H1 (cell line): ENCODE measurements at places on chromosomes 3 and 15. TPM values are rescaled to one million over a fixed set of nuclear protein-coding genes. Genes with fewer than 3 reads are reported as not detected.

GRCh38 chr15:79930516-79930915, 33.7 kb upstream of the MTHFS start:
- no peak for DNase-seq
- no peak overlapping the region for H3K27ac ChIP-seq
- no peaks in the 10 kb centered on the region for H3K27me3 ChIP-seq
- H3K4me1 ChIP-seq: no peaks in the 10 kb centered on the region

DNA sequence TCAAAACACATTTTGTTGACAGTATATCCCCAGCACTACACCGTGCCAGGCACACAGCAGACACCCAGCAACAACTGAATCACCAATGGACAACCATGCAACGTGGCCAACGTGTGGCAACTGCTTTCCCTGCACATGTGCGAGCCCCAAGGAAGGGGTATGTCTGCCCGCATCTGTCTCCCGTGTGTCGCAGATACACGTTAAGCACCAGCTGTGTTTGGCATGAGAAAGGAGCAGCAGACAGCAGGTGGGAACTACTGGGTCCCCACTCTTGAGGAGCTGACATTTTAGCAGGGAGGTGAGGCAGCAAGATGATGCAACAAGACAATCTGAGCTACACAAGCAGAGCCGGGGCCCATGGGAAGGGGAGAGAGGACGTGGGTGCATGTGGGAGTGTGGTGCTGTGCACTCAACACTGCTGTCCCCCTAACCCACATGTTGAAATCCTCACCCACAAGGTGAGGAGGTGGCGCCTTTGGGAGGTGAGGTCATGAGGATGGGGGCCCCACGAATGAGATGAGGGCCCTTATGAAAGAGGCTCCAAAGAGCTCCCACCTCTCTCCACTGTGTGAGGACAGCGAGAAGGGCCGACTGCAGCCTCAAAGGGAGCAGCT, 56.2 kb downstream of the ROPN1B start:
- H3K4me1 ChIP-seq: no peaks in the 10 kb centered on the region
- no peaks in the 10 kb centered on the region for H3K36me3 ChIP-seq
- no peaks in the 10 kb centered on the region for H3K27me3 ChIP-seq
- no peak overlapping the region for H3K4me3 ChIP-seq
- DNase-seq: no peak
- H3K27ac ChIP-seq: no peak overlapping the region

DNA sequence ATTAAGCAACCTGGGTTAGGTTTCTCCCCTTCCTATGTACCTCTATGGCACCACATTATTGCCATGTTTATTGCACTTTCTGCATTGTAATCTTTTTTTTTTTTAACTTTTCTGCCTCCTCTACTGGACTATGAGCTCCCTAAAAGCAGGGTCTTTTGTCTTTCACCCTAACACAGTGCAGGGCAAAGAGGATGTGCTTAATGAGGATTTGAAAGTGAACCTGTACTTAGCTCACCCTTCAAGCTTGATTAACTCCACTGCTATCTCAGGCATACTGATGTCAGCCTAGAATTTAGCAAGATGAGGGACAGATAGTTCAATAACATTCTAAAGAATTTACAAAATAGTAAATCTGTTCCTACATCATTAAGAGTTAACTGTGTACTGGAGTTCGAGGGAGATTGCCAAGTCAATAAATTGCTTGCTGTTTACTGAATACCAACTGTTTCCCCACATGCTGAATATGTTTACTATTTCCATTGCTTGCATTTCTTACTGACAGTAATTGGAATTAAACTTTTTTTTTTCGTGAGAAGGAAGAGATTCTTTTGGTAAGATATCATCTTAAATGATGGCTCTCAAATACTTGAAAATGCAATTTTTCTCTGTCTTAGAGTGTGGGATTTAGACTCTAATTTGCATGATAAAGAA, 15.7 kb upstream of the PPARG start:
- no peak overlapping the region for H3K4me3 ChIP-seq
- no peaks in the 10 kb centered on the region for H3K4me1 ChIP-seq
- no peak for DNase-seq
- H3K36me3 ChIP-seq: no peaks in the 10 kb centered on the region
- H3K27ac ChIP-seq: no peak overlapping the region

GRCh38 chr3:125359700-125360099, 15.4 kb downstream of the ZNF148 start:
- DNase-seq: no peak
- H3K4me1 ChIP-seq: no peaks in the 10 kb centered on the region
- no peaks in the 10 kb centered on the region for H3K27me3 ChIP-seq

- peak overlapping the region; percentile 44 for H3K4me3 ChIP-seq
- H3K4me1 ChIP-seq: peaks cover 43% of the 10 kb centered on the region
- no peaks in the 10 kb centered on the region for H3K27me3 ChIP-seq
- no peak for DNase-seq
Measured at GRCh38 chr15:26720546-26720945, 52.3 kb downstream of the GABRB3 start.

DNA sequence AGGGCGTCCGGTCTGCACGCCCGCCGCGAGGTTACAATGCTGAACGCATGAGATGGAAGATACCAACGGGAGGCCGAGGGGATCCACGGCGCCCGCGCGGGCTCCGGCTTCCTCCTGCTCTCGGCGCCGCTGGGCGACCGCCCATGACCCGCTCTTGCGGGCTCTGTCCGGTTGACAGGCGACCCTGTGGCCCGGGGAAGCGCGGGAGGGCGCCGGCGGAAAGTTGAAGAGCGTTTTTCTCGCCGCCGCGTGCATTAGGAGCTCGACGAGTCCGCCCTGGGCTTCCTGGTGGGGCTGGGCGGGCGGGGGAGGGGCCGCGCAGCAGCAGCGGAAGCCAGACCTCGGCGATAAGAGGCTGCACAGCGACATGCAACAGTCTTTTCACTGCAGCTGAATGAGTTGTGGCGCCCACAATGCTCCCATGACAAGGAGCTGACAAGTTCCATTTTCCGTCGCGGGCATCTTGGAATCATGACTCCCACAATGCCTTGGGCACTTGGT, at the start of gene MBNL1:
Gene MBNL1 (plus strand): TSS at position 375 of the 501 bp plus-strand sequence. CDS start 31,265 bp downstream, outside the sequence.
- no peaks in the 10 kb centered on the region for H3K36me3 ChIP-seq
- H3K4me3 ChIP-seq: peak within 1 kb of the TSS; percentile 78
- DNase-seq: peak; percentile 33
- H3K27ac ChIP-seq: peak within 1 kb of the TSS; percentile 62

GRCh38 chr3:46998121-46998851, 18.8 kb downstream of the NBEAL2 start:
- H3K4me3 ChIP-seq: no peak overlapping the region
- H3K4me1 ChIP-seq: no peaks in the 10 kb centered on the region
- peaks cover 7% of the 10 kb centered on the region; the same call in 1 of the 2 replicates for H3K36me3 ChIP-seq
- no peak overlapping the region; the same call in 1 of the 2 replicates for H3K27ac ChIP-seq
- DNase-seq: peak; percentile 96

- no peak for DNase-seq
- H3K27ac ChIP-seq: peak overlapping the region; percentile 83; the same call in 1 of the 2 replicates
- no peaks in the 10 kb centered on the region for H3K36me3 ChIP-seq
Measured at GRCh38 chr15:41231422-41232226, 556 bp downstream of the CHP1 start.

GRCh38 chr3:171066206-171066605, 39.7 kb upstream of the SLC2A2 start:
- no peak overlapping the region for H3K27ac ChIP-seq
- no peak for DNase-seq

- no peaks in the 10 kb centered on the region for H3K27me3 ChIP-seq
- DNase-seq: no peak
- H3K4me1 ChIP-seq: peaks cover 4% of the 10 kb centered on the region; the same call in 1 of the 2 replicates
- no peak overlapping the region for H3K4me3 ChIP-seq
Measured at GRCh38 chr3:51559411-51559888, 20.9 kb downstream of the RAD54L2 start.

DNA sequence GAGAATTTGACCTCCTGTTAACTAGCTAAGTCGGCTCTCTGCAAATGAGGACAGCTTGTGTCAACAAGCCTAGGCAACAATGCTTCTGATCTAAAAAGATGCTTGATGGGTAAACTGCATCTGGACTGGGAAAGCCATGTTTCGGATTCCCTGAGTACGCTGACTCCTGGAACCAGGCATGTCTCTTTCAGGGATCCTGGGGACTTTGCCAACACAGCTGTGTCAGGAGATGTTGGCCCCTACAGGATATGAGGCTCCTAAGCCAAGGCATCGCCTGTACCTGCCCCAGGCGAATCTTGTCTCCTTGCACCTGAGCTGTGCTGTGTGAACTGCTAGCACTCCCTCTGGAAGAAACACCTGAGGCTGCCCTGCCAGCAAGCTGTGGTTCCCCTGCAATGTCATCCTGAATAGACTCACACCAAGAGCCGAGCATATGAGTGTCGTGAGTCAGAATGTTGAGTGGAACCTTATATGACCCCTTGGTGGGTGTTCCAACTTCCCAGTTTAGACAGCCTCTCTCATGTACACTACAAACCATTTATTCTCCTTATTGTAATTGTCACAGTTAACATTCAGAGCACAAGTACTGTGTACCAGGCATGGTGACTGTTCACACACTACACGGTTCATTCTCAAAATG, 17.0 kb downstream of the EOGT start:
- no peaks in the 10 kb centered on the region for H3K4me1 ChIP-seq

DNA sequence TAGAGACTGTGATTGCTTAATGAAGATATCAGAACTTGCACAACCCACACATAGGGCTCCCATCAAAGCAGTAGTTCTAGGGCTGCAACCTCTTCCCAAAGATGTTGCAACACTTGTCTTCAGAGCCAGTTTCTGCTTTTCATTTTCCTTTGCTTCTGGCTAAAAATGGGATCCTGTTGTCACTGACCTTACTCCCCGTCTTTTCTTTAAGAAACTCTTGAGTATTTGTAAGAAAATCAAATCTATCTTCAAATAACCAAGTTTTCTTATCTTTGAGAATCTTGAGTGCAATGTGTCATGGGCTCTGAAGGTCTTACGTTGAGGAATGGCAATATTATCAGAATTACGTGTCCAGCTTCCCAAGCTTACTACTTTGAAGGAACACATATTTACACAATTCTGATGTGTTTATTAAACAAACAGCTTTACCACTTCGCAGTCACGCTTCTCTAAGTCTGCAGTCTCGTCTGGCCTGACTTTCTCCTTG, 24.1 kb downstream of the CACNA1D start:
- no peak overlapping the region for H3K4me3 ChIP-seq
- no peaks in the 10 kb centered on the region for H3K4me1 ChIP-seq
- no peaks in the 10 kb centered on the region for H3K36me3 ChIP-seq
- no peaks in the 10 kb centered on the region for H3K27me3 ChIP-seq

DNA sequence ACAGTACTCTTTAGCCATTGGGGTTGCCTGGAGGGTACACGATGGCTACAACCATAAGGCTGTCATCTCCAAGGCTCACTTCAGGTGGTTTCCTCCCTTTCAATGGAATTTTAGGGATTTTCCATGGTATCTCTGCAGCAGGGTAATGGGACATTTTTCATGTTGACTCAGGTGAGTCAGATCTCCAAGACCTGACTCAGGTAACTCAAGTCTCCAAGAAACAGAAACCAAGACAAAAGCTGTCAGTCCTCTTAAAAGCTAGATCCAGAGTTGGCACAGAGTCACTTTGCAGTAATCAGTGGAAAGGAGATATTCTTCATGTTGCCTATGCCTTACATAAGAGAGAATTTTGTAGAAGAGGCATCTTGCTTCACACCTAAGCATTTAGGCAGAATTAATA, 375.8 kb upstream of the ARPP21 start:
- no peak for DNase-seq
- H3K4me3 ChIP-seq: no peak overlapping the region
- no peak overlapping the region for H3K27ac ChIP-seq
- H3K36me3 ChIP-seq: no peaks in the 10 kb centered on the region
- H3K4me1 ChIP-seq: no peaks in the 10 kb centered on the region
- no peaks in the 10 kb centered on the region for H3K27me3 ChIP-seq

Gene THRB
- total RNA-seq: 3.7 and 3.9 TPM in 2 replicates

Gene CTDSPL2
- total RNA-seq: 64.5 and 64.7 TPM in 2 replicates

Gene FBXW12
- 0.35 TPM in 1 of 2 replicates, not detected in the other for total RNA-seq

Gene SI
- total RNA-seq: not detected in 2 replicates

Gene SYNPR
- total RNA-seq: 0.54 and 0.99 TPM in 2 replicates

Gene DHX30
- 97.7 and 97.9 TPM in 2 replicates for total RNA-seq

Gene GREM1
- total RNA-seq: 0.57 and 1.1 TPM in 2 replicates

Gene CCDC191
- 0.65 and 1.3 TPM in 2 replicates for total RNA-seq
